ENCODE measurements at places on chromosomes 12 and 14. TPM values are rescaled to one million over a fixed set of nuclear protein-coding genes. Genes with fewer than 3 reads are reported as not detected.

RNASE2 gene
- 0.91 TPM for total RNA-seq

GRCh38 chr14:104977681-104978653, at the start of gene AHNAK2:
Gene AHNAK2, minus strand, starts transcription at chr14:104978374. Its CDS starts 137 bp downstream, at chr14:104978237.
- H3K27me3 ChIP-seq, result no peaks in the 10 kb centered on the region
- DNase-seq, result peak; percentile 75
- no peak within 1 kb of the TSS for H3K27ac ChIP-seq
- peaks cover 26% of the 10 kb centered on the region for H3K4me1 ChIP-seq
- H3K4me3 ChIP-seq, result peak within 1 kb of the TSS; percentile 34

SLC39A2 gene
- 20.1 TPM for total RNA-seq

DNA sequence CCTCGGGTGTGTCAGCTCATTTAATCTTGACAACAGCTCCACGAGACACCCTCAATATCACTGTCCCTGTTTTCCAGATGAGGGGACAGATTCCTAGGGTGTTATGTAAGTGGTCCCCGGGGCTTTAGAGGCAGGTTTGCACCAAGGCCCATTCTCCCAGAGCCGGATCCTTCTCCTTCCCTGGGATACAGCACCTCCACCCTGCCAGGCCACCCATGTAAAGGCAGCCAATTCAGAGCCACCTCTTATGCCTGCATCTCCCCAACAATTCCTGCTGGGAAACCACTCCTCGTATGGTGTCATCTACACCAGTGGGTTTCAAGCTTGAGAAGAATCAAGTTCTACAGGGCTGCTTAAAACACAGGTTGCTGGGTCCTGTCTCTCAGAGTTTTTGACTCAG, 4.1 kb upstream of the CYP46A1 start:
- H3K36me3 ChIP-seq, result no peaks in the 10 kb centered on the region
- H3K4me1 ChIP-seq, result peaks cover 5% of the 10 kb centered on the region
- no peaks in the 10 kb centered on the region for H3K27me3 ChIP-seq
- no peak overlapping the region for H3K27ac ChIP-seq

DNA sequence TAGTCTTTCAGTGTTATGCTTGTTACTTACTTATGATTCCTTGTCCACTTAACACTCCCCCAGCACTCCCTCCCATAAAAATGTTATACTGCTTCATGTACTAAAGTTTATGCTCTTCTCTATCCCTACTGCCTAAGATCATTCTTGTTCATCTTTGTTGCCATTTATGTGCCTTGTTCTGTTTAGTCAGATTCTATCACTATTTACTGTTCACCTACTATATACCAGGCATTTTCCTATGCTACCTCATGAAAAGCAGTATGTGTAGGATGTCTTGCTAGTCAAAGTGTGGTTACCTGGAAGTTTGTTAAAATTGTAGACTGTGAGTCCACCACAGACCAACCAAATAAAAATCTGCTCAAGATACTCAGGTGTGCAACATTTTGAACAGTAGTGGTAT, 23.9 kb downstream of the ERH start:
- H3K4me1 ChIP-seq, result no peaks in the 10 kb centered on the region
- H3K4me3 ChIP-seq, result no peak overlapping the region
- no peaks in the 10 kb centered on the region for H3K27me3 ChIP-seq
- no peak overlapping the region for H3K27ac ChIP-seq

NTS gene
- not detected for total RNA-seq
